HTR-8/SVneo (cell line): ENCODE measurements at places on chromosomes 2 and 18.
A peak's percentile ranks its signal among the peaks of the same experiment; 100 is the strongest.

- DNase-seq = no peak
Observed at GRCh38 chr2:163682695-163683094, 53.1 kb downstream of the FIGN start.

DNA sequence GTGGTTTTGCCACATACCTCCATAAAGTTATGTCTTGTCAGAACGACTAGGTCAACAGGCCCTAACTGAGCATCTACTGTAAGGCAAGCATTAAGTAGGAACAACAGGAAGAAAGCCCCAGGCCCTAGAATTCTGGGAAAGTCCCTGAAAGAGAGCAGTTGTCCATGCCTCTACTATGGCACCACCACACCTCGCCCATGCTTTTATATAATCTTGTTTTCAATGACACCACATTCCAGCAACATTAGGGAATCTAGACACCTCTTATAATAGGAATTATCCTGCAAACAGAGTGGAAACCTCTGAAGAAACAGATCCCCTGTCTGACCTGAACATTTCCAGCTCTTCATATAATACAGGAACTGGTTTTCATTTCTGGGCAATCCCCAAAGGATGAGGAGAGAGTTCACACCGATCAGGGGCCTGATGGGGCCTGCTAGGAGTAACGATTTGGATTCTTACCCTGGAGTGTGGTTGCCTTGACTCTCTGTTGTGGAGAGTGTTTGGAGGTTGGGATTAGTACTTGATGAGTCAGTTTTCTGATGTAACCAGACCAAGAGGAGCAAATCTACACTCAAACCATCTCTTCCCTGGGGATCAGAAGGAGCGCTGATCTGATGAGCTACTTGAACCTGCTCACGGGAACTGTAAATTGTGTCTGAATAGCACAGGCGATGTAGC is 31.9 kb upstream of the CEP68 start:
- DNase-seq = peak; percentile 32

DNA sequence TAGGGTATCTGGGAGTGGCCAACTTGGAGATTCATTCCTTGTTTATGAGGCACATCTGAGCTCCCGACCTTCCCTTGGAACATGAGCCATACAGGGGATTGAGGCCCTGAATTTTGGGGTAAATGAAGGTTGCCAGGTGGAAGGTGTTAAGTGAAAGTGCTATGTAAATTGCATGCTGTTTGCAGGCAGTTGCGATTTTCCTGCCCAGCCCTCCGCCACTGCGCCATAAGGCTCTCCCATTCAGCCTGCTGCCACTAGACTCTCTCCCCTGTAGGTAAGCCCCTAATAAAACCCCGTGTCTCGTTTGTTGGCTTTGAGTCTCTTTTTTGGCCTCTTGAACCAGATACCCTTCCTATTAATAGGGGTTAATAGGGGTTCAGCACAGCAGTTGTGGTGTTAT is 33.8 kb downstream of the PCARE start:
- no peak for DNase-seq

- DNase-seq = no peak
Observed at GRCh38 chr2:176789751-176790150, 422.8 kb upstream of the HNRNPA3 start.

DNA sequence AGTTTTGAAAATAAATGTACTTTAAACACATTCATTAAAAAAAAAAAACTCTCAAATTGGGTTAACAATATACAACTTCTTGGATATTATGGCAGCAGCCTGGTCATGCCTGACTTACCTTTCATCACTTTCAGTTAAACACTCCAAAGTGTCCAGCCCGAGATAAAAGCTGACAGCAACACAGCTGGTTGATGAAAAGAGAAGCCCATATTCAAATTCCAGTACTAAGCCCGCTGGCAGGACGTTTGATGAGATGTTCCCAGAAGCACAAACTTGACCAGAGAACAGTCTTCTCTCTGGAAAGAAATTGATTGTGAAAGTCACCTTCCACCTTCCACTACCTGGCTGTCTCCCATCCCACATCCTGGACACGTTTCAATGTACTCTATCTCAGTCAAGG is 586.3 kb downstream of the TDRD15 start:
- no peak for DNase-seq

DNA sequence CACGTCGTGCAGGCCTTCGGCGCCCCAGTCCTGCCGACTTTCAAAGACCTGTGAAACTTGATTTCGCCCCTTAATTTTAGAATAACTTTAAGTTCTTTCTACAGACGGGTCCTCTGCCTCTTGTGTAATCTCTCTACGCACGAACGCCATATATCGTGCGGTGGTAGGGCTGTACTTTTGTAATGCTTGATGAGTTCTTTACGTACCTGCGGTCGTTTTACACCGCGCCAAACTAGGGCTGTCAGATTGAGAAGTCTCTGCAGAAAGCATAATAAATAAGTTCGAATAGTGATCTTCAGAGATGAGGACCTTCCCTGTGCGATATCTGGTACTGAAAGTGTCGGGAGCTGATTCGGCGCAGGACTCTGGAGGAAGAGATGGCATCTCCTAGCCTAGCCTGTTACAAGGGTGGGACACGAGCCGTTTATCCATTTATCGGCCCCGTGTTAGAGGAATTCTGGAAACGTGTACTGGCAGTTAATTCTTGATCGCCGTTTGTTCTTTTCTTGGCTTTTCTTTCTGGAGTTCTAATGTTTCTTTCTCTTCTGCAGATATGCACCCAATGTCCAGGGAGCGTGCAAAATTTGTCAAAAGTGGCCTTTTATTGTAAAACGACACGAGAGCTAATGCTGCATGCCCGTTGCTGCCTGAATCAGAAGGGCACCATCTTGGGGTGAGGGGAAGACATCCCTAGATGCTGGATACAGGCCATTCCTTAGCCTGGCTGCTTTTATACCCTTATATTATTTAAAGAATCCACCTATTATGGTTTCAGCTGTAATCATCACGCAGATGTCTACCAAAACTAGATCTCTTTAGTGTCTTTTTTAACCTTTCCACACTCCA is 781 bp upstream of the SLC5A6 start:
- peak; percentile 41 for DNase-seq

- DNase-seq = peak; percentile 25
Observed at GRCh38 chr2:148554459-148555247, 89.9 kb upstream of the EPC2 start.

GRCh38 chr18:21700528-21701075 is 4.0 kb downstream of the ABHD3 start:
- no peak for DNase-seq

GRCh38 chr2:126506786-126507185 is 149.2 kb upstream of the GYPC start:
- DNase-seq = no peak
